Bronchus fibroblast of lung (primary cell): ENCODE measurements at places on chromosomes 3 and 15. TPM values are rescaled to one million over a fixed set of nuclear protein-coding genes. Genes with fewer than 3 reads are reported as not detected.

Gene SCAMP5
- total RNA-seq = under 0.01 and 0.45 TPM in 2 replicates

Gene HDAC11
- total RNA-seq = 8.5 and 11.6 TPM in 2 replicates

Gene NANOGP8
- total RNA-seq = not detected in 2 replicates

Gene DUOXA2
- not detected in 2 replicates for total RNA-seq
